ENCODE measurements at places on chromosomes 3 and 15.
A peak's percentile ranks its signal among the peaks of the same experiment; 100 is the strongest.

- DNase-seq, result no peak
Observed at GRCh38 chr3:54631516-54632325, 296.1 kb downstream of the LRTM1 start.

- DNase-seq, result no peak
Observed at GRCh38 chr3:51712963-51713362, 6.1 kb downstream of the GRM2 start.

DNA sequence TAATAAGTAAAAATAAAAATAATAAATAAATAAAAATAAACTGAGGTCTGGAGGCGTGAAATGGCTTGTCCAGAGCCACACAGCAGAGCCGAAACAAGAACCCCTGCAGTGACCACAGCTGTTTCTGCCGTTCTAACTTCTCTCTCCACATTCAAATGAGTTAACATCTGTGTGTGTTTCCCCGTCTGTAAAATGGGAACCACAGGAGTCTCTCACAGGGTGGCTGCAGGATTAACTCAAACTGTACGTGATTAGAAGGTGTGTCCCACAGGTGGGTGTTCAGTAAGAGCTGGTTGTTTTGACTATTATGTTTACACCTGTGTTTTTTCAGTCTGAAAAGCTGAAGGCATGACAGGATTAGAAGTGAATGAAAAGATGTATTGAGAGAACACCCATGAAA lies 27.0 kb upstream of the MUC4 start:
- no peak for DNase-seq

GRCh38 chr3:98038876-98039275 lies 3.8 kb upstream of the GABRR3 start:
- no peak for DNase-seq

GRCh38 chr15:35702946-35703495 lies 157.1 kb upstream of the DPH6 start:
- DNase-seq, result no peak

DNA sequence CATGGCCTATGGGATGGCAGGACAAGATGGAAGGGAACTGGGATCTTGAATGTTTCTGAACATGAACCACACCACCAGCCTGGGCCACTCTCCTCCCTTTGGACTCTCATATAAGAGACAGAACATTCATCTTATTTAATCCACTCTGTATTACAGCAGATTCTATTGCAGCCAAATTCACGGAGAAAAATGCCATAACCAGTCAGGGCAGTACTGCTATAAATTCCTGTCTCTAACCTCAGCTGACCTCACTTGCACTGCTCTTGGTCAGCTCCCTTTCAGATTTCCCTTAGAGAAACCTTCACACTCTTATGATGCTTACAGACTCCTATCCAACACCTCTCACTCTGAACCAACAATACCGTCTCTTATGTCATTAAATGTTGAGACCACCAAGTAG lies 101.4 kb downstream of the RYK start:
- no peak for DNase-seq

DNA sequence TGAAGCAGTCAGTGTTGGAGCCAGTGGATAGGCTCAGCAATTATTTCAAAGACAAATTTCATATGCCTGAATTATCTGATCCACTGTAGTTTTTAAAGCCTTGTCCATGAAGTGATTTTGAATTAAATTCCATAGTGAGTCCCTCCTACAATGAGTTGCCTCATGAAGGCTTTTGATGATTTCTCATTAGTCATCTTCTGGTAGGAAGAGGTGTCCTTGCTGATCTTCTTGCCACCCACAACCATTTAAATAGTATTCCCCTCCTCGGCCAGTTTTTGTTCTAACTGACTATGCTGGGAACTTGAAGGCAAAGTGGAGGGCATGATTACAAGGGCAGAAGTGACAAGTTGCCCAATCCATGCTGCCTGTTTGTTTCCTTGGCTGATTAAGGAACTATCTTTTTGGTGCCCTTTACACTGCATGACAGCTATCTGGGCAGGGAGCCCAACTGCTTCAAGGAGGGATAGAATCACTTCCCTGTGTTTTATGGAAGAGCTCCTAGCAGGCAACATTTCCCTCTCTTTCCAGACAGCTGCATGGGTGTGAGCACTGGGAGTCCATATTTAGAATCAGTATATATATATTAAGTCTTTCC lies 617.5 kb downstream of the ZPLD1 start:
- DNase-seq, result no peak

DNA sequence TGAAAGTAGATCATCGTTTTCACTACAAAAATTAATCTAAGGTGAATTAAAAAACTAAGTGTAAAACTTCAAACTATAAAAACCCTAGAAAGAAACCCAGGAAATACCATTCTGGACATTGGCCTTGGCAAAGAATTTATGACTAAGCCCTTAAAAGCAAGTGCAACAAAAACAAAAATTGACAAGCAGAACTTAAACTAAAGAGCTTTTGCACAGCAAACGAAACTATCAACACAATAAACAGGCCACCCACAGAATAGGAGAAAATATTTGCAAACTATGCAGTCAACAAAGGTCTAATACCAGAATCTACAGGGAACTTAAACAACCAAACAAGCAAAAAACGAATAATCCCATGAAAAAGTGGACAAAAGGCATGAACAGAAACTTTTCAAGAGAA lies 302.0 kb downstream of the CHST2 start:
- DNase-seq, result no peak

GRCh38 chr15:52796228-52796521 lies 6.0 kb upstream of the ONECUT1 start:
- DNase-seq, result no peak

GRCh38 chr3:153115326-153115725 lies 46.7 kb upstream of the RAP2B start:
- no peak for DNase-seq

GRCh38 chr3:58520403-58521335 lies 16.3 kb downstream of the ACOX2 start:
- peak; percentile 12 for DNase-seq

- no peak for DNase-seq
Observed at GRCh38 chr3:53293867-53294266, 38.0 kb upstream of the TKT start.

- no peak for DNase-seq
Observed at GRCh38 chr15:31387479-31388118, 61.0 kb downstream of the KLF13 start.

- peak; percentile 65 for DNase-seq
Observed at GRCh38 chr15:80242132-80242769, 9.8 kb downstream of the CTXND1 start.
